Activated CD4-positive, alpha-beta T cell treated with anti-CD3 and anti-CD28 coated beads, Interleukin-2, Interleukin-6, amounts not matched to agents 100 ng/mL and 50 ng/mL, durations not matched to agents 16 hours and 8 hours (primary cell): ENCODE measurements at places on chromosomes 5 and 9.

- DNase-seq: peak; percentile 82
Observed at GRCh38 chr9:125521462-125522327, 185.3 kb downstream of the MAPKAP1 start.

DNA sequence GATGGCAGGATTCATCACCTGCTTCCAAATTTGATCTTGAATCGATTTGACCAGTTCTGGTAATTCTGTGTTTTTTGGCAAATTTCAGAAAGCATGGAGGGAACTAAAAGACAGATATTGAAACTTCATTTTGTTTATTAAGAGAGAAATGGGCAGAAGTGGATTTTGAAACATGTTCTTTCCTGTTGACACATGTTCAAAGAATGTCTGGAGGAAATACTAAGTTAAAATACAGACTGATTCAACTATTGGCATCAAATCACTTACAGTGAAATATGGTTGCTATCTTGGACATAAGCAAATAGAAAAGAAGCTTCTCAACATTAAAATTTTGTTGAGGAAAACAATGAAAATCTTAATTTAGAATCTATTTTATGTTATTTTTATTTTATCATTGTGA is 19.3 kb upstream of the GZMK start:
- no peak for DNase-seq

DNA sequence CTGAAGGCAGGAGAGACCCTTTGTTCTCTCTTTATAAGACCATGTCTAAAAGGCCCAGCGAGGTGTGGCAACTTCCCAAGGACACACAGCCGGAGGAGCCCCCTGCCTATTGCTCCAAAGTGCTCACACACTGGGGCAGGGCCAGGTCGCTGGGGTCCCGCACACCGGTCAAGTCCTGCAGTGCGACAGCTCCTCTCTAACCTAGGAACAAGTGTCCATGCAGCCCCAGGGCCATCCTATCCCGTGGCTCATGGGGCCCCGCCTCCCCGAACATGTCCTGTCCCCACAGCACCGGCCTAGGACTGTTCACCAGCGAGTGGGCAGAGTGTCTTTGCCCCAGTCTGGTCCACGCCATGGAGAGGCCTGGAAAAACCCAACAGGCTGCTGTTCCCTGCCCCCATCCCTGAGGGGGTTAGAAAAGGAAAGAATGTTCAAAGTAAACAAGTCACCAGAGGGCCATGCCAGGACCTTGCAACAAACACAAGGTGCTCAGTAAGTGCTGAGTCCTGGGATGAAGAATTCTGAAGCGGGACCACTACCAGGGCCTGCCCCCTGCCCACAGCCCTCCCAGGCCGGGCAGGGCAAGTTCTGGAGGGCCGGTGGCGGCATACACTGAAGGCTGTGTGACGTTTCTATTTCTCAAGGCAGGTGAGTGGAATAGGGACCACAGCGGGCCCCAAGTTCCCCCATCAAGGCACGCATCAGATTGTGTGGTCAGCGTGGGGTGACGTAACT is 938 bp downstream of the NINJ1 start:
- peak; percentile 69 for DNase-seq

DNA sequence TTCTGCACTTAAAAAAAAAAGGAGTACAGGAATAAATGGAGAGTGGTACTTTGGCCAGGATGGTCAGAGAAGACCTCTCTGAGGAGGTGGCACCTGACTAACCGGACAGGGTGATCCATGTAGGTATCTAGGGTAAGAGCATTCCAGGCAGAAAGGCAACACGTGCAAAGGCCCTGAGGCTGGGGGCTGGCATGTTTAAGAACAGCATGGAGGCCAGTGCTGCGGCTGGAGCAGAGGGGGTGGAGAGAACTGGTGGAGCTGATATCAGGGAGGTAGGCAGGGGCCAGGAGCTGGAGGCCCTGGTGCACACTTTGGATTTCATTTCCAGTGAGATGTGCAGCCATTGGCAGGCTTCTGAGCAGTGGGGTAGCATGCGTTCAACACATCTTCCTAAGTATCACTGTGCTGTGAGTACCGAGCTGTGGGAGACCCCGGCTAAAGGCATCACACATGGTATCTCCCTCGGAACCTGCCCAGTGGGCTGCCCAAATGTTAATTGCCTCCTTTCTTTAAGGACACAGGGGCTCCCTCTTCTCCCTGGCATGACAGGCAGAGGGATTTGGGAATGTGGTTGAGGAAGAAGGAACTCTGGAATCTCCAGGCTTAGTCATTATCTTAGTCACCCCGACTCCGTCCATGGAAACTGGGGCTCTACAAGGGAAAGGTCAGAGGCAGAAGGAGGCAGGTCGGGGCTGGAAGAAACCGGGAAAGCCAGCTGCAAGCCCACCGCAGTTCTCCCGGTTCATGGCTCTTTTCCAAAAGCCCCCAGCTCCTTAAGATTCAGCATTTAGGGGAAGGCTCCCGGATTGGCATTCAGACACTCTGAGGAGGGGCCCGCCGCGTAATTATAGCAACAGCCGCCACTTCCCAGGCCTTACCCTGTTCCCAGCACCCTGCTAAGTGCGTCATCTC is 18.6 kb downstream of the SLC6A7 start:
- DNase-seq: no peak

DNA sequence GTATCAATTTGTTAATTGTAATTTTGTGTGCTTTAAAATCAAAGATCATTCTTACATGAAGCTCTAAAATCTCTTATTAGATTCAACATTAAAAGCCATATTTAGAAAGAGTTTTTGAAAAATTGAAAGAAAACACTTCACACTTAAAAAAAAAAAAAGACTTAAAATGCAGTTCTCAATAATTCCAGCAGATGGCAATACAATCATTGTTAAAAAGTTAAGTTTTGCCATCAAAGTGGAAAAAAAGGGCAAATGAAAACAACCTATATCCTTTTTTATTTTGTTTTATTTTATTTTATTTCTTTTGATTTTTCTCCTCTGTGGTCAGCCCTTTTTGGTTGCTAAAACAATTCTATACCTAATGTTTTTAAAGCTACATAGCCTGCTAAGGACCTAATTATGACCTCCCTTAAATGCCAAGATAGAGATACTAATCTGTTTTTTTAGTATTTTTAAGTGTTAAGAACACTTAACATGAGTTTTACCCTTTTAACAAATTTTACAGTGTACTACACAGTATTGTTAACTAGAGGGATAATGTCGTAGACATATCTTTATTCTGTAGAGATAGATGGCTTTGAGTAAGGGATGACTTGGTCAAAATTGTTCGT is 154.2 kb upstream of the DAB2 start:
- no peak for DNase-seq

GRCh38 chr5:23466401-23466912 is 41.0 kb upstream of the PRDM9 start:
- no peak for DNase-seq

DNA sequence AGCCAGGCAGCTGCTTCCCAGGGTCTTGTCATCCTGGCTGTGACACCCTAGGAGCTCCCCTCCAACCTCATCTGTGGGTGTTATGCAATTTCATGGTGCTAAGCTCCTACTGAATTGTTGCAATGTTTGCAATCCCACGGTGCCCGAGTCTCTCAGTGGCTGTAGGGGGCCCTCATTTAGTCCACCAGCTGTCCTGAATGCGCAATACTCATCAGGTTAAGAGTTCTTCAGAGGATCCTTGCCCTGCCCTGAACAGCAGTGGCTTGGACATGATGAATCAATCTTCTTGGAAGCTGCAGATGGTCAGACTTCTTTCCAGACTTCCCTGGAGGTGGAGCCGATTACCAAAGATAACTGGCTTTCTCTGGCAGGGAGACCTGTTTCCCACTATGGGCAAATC is 584.1 kb downstream of the CCDC171 start:
- no peak for DNase-seq

- no peak for DNase-seq
Observed at GRCh38 chr5:176822041-176822792, 11.9 kb downstream of the UNC5A start.

GRCh38 chr5:179840766-179841165 is 17.9 kb downstream of the MRNIP start:
- DNase-seq: no peak

- DNase-seq: peak; percentile 14
Observed at GRCh38 chr9:84670138-84671041, 861 bp downstream of the NTRK2 start.

DNA sequence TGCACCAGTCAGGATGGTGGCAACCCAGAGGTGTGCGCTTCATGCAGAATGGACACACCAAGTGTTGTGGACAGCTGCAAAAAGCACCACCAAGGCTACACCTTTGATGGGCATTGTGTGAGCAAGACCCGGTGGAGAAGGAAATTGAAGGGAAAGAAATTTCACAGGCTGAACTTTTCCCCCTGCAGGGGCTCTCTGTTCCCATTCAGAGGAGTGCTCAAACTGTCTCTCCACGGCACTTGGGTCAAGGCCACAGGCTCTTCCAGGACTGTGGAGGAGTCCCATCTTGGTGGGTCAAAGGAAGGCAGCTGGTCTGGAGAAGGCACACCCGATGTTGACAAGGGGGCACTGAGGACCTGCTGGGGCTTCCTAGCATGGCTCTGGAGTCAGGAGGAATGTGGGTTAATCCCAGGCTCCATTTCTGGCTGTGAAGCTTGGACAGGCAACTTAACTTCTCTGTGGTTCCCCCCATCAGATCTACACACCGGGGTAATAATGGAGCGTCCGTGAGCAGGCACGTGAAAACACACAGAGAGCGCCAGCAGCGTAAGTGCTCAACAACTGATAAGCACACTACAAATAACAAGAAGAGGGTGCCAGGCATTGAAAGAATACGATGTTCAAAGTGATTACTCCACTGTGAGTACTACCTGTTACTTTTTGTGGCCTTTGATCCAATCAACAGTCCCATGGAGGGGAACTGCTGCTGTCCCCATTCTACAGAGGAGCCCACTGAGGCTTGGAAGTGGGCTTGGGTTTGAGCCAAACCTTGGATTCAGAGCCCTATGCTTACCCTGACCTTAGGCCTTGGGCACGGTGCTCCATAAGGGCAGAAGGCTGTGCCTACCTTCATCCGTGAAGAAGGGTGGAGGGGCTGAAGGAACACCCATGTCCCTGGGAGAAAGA is 34.2 kb upstream of the TIFAB start:
- DNase-seq: no peak

DNA sequence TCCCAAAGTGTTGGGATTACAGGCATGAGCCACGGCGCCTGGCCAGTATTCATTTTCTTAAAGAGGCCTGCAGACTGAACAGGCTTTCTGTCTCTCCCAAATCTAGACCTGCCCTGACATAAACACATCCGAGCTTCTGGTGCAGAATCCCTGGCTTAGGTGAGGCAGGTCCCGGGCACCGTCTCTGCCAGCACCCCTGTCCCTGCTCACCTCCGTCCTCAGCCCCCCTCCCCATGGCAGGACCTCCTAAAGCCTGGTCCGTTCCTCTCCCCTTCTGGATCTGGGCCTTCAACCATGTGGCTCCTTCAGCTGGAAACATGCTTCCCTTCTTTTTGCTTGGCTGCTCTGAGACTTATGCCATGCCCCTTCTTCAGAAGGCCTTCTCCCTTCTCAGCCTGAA is 22.7 kb upstream of the RXRA start:
- DNase-seq: no peak

GRCh38 chr5:172178991-172179989 is 8.7 kb downstream of the STK10 start:
- peak; percentile 82 for DNase-seq

GRCh38 chr9:4937446-4937845 is 47.6 kb upstream of the JAK2 start:
- peak; percentile 42 for DNase-seq

- DNase-seq: no peak
Observed at GRCh38 chr5:160792732-160793529, 59.1 kb downstream of the ATP10B start.

GRCh38 chr5:31122998-31123951 is 70.2 kb upstream of the CDH6 start:
- no peak for DNase-seq

GRCh38 chr5:79186021-79186420 is 49.9 kb upstream of the JMY start:
- DNase-seq: no peak

DNA sequence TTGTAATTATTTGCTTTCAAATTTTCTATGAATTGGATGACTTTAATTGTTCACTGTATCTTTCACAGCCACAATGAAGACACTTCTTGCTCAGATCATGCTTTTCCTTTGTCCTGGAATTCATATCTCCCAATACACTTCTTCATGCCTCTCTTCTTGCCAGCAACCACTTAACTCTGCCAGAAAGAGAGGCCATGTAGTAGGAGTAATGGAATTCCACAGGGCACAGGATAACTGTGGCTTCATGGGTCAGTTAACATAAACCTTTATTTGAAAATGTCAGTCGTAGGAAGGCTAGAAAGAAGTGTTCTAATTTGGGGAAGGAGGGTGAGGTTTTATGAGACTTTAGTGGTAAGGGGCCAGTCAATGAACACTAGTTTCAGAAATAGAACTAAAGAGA is 190.3 kb downstream of the TMEM167A start:
- DNase-seq: no peak

DNA sequence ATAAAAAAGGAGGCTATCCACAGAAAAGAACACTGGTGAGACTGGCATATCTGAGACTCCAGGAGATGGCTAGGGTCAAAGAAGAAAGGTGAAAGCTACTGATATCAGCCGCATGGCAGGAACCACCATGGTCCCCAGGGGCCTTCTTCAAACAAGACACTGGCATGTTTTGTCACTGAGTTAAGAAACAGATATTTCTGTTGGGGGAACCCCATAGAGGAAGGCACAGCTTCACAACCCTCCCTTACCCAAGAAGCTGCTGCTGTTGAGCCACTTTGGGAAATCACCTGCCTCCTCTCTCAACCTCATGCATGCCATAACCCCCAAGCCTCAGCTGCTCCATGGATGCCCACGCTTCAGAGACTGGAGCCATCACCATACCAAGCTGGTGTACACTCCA is 13.3 kb upstream of the BTNL3 start:
- no peak for DNase-seq

GRCh38 chr5:143671674-143672569 is 140.0 kb upstream of the HMHB1 start:
- DNase-seq: no peak

DNA sequence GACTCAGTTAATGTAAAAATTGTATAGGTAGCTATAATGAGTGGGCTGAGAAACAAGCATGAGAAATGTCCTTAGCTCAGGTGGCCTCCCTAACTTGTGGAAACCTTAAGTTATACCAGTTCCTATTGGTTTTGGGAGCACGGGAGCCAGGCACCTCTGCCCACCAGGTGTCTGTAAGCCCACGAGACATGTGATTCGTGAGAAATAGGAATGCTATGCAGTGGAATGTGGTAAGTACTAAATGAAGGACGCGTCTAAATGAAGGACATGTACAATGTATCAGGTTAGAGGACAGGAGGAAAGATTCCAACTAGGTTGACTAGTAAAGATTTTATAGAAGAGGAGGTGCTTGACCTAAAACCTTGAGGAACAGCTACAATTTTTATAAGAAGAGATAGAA is 46.0 kb upstream of the F2RL2 start:
- no peak for DNase-seq

DNA sequence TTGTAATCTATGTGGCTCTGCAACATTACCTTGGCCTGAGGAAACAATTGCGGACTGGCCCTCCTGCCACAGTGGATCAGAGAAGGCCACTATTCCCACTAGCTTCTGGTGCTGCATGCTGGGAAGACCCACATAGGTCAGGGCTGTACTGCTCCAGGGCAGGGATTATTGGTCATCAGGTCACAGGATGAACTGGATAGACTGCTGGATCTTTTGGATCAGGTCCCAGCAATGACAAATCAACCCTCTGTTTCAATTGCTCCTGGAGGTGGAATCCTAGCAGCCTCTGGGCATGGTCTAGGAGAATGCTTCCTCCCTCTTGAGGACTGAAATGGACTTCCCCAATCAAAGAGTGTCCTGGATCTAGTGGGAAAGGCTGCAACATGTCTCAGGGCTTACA is 66.7 kb upstream of the PHF24 start:
- no peak for DNase-seq

GRCh38 chr9:95581900-95582299 is 65.1 kb upstream of the PTCH1 start:
- no peak for DNase-seq
